Panc1 (cell line): ENCODE measurements at places on chromosomes 2 and 18.

- DNase-seq: no peak
Observed at GRCh38 chr2:56615760-56616159, 432.0 kb downstream of the CCDC85A start.

- no peak for DNase-seq
Observed at GRCh38 chr2:84299211-84299775, 159.8 kb downstream of the SUCLG1 start.

DNA sequence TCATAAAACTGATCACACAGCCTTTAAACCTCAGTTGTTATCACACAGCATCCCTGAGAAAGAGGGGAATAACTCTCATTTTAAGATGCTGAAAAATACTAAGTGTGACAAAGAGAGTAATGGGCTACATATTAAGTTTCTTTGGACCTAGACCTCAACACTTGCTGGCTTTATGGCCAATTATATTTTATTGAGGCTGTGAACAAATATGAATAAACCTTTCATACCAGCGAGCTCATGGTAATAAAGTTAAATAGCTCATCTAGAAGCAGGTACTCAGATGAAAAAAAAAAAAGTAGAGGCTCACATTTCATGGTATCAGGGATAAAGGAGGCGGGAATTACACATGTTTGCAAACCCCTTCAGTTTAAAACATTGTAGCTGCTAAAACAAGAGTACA, 75.7 kb downstream of the DOCK10 start:
- DNase-seq: no peak

DNA sequence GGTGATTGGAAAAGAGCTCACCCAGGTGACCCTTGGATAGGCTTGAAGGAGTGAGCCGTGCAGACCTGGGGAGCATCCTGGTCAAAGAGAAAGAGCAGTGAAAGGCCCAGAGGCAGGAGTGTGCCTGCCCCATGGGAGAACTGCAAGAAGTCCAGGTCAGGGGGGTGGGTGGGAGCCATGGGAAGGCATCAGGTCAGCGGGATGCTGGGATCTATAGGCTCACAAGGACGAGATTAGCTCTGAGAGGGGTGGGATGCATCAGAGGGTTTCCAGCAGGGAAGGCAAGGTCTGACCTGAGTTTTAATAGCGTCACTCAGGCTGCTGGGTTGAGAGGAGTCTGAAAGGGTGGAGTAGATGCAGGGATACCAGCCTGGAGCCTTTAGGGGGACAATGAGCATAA, 158.6 kb downstream of the SMAD7 start:
- no peak for DNase-seq

DNA sequence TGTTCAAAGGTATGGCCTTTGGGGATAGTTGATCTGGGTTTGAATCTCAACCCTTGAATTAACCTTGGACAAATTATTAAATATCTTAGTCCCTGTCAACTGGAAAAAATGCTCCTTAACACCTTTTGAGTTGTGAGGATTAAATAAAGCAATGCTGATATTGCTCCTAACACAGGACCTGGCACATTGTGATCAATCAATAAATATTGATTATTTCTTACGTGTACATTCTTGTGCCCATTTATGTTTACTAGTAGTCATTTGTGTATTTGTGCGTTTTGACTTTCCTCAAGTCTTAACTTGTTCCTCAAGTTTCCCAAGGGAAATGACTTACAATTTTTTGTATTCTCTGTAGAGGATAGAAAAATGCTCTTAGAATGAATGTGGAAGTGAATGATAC, 19.6 kb upstream of the FIGN start:
- DNase-seq: no peak

- DNase-seq: no peak
Observed at GRCh38 chr2:218899147-218899546, 18.5 kb downstream of the WNT10A start.

DNA sequence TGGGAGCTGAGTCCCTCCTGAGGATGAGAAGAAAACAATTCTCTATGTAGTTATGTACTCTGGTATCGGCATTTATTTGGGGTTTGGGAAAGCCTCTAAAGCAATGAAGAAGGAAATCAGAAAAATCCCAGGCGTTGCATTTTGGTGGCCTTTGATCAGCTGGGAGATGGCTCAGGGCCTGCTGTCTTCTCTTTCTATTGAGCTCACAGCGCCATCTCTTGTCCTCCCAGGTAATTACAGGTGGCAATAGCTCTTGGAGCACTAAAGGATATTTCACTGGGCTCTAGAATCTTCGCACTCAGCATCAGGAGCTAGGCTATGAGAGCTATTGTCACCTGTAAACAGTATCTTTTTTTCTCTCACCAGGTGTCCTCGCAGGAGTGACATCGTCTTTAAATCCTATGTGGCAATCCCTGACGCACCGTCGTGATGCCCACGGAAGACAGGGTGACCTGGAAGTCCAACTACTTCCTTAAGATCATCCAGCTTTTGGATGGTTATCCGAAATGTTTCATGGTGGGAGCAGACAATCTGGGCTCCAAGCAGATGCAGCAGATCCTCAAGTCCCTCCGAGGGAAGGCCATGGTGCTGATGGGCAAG, 76.1 kb upstream of the PMAIP1 start:
- DNase-seq: peak; percentile 38

GRCh38 chr2:17191223-17191622, 327.0 kb downstream of the RAD51AP2 start:
- DNase-seq: no peak

DNA sequence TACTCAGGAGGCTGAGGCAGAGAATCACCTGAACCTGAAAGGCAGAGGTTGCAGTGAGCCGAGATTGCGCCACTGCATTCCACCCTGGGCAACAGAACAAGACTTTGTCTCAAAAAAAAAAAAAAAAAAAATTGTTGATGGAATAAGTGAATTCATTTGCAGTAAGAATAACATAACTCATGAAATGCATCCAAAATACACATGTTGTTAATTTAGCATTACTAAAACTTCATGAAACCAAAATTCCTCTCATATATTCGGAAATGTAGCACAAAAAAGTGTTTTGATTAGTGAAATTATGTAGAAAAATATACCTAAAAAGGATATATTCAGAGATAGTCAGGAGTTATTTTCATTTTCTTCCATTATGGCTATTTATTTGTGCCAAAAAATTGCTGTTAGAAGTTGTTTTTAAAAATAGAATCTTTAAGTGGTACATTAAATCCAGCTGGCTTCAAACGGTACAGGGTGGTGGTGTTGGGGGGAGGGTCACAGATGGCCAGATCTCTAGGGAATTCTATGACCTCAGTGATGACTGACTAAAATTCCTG, 78.2 kb upstream of the UGP2 start:
- DNase-seq: no peak

GRCh38 chr2:106695919-106696318, 190.0 kb downstream of the ST6GAL2 start:
- DNase-seq: no peak

DNA sequence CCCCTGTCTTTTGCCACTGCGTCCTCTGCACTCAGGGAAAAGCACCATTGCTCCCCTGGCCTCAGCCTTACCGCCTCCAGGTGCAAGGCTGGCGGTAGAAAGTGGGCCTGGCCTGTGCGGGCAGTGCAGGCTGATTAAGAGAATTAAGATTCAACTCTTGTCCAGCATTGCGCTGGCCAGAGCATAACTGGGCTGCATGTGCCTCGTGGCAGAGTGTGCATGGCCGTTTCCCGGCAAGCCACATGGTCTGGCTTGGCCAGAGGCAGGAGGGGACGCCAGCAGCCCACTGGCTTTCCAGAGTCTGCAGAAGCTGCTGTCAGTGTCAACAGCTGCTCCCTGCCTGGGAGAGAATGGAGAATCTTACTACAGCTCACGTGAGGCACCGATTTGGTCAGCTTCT, 12.3 kb downstream of the NTSR2 start:
- DNase-seq: no peak

DNA sequence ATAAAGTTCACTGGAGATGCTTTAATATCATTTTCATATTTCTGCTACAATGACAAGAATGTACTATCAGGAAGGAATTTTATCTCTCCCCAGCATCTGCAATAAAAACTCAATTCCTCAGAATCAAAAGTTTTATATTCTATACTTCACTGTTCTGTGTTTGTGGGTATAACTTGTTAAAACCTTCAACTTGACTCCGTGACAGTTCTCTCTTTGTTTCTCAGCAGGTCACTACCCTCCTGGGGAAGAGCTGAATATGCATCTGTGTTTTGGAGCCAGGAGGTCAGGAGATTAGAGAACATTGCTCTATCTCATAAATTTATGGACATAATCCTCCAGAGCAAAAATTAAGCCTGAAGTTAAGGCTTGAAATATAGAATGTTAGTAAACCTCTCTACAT, 411.4 kb downstream of the TRIB2 start:
- no peak for DNase-seq

DNA sequence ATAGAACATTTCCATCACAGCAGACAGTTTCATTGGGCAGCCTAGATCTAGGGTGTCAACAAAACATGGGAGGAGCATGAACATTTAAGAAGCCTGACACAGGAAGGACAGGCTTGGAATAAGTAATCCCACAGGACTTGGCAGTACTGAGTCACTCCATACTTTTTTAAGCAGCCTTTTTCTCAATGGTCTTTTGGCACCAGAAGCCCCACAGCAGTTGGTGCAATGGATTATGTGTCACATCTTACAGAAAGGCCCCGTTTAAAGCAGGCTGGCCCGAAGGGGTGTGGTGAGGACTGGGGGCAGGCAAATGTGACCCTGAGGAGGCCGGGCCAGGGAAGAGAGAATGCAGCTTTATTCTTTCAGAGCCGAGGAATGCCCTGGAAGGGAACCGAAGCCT, 26.6 kb downstream of the SPTBN1 start:
- no peak for DNase-seq

- DNase-seq: no peak
Observed at GRCh38 chr2:236162882-236163470, 5.2 kb downstream of the GBX2 start.

DNA sequence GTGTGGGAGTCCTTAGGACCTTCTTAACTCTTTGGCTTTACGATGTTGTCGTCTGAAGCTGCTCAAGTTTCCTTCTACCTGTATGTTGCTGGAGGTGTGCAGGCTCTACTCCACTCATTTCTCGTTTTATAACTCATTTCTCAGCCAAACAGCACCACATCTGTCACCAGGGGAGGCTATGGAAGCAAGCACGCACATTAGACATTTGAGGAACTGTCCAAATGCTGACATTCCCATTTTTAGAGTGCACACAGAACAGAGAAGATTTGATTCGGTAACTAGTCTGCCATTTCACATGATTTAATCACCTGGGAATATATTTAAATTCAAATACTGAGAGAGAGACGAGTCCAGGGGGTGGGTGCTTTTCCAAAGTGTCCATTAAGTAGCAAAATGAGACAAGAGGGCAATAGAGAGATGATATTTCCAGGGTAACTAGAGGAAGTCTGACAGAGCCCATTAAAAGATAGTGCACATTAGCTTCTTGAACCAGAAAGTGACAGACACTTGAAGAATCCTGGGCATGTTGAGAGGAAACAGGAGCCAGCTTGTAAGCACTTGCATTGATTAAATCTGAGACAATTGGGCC, 793.3 kb downstream of the TDRD15 start:
- DNase-seq: no peak

DNA sequence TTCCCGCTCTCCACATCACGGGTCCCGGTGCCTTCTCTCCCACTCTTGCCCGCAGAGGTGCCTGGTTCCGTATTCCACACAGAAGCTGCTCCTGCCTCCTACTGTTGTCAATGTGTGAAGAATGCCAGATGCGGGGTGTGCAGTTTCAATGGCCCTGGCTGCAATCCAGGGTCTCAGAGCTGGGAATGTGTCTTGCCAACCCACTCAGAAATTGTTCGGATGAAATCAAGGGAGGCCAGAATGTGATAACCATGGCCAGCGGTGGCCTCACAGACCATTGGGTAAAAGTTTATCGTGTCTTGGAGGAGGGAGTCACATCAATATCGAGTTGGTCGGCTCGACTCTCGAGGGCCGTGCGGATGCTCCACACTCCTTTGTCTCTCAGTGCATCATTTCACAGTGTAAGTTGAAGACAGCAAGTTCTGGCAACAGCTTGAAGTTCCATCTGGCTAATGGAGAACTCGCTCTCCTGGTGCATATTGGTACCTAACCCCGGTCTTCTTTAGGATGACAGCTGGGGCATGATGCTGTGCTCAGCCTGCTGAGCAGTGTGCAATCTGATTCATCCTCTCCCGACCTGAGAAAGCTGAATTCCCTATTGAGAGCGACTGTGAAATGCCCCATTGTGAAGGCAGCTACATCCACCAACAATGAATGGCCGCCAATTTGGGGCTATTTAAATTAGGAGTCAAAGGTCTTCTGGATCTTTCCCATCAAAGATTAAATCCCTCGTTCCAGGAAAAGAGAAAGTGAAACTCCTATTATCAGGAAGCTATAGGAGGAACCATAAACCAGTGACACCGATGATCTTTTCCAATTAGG, 389.0 kb downstream of the SOX11 start:
- DNase-seq: no peak

DNA sequence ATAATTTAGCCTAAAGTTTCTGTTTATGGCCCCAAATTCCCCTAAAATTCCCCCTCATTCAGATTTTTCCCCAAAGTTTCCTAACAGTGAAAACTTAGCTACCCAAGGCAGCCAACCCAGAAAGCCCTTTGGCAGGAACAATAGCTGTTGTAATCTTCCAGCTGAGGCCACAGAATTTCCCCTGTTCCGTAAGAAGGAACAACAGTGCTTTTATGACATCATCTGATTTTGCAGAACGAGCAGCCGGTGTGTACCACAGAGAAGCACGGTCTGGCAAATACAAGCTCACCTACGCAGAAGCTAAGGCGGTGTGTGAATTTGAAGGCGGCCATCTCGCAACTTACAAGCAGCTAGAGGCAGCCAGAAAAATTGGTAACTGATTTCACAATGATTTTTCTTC, 6.3 kb downstream of the TNFAIP6 start:
- no peak for DNase-seq

- DNase-seq: no peak
Observed at GRCh38 chr2:189791338-189792042, 7.2 kb downstream of the PMS1 start.

GRCh38 chr2:201185863-201186262, 2.9 kb downstream of the CASP10 start:
- DNase-seq: no peak

- no peak for DNase-seq
Observed at GRCh38 chr2:104861351-104862057, 7.6 kb downstream of the POU3F3 start.

DNA sequence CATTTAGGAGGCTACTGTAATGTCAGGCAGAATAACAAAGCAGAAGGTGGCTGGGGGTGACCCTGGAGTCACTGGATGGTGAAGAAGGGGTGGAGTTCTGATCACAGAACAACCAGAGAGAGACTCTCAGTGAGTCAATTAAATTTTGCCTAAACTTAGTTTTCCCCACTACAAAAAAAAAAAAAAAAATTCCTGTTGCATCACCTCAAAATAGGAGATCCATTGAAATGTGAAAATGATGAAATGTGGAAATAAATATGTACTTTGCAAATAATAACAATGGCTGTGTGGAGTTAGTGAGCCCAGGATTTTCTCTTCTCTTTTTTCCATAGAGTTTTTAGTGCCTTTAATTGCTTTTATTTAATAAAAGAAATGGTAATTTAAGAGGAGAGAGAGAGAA, 165.5 kb downstream of the GFPT1 start:
- no peak for DNase-seq

GRCh38 chr2:21353879-21354679, 230.3 kb downstream of the TDRD15 start:
- no peak for DNase-seq
